ENCODE measurements at places on chromosomes 1 and 21.

GRCh38 chr1:222040121-222040805 is 298.4 kb upstream of the DUSP10 start:
- no peak for DNase-seq

DNA sequence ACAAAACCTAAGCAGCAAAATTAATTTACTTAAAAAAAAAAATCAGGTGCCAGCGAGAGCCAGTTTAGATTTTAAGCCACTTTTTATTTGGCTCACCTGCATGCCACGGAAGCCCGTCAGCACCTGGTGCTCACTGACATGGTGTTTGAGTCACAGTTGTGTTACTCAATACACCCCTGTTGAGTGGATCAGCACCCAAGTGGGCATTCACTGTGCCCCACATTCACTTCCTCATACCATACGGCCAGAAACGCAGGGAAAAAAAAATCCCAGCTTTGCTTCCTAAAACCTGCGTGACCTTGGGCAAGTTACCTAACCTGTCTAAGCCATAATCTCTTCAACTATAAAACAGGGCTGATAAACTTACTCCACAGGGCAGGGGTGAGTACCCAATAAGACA is 42.8 kb upstream of the SIM2 start:
- DNase-seq: no peak

- no peak for DNase-seq
Measured at GRCh38 chr1:33996281-33996680, 132.4 kb downstream of the HMGB4 start.

GRCh38 chr1:45607404-45608074 is 16.3 kb downstream of the CCDC17 start:
- no peak for DNase-seq

- no peak for DNase-seq
Measured at GRCh38 chr1:218874313-218874712, 299.4 kb upstream of the LYPLAL1 start.

DNA sequence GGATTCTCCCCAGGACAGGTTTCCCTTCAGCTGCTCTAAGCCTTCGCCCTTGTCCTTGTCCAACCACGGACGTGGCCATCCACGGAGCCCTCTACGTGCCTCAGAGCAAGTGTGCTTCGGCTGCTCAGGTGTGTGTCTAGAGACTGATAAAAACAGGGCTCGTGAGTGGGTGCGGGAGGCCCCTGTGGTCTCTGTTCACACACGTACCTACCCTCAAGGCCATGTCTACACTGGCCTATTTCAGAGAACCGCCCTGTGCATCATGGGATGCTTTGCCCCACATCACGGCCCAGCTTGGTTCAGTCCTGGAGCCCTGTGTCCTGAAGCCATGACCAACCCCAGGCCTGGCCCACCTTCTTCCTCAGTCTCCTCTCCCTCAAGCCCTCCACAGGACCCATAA is 24.6 kb upstream of the RUNX3 start:
- no peak for DNase-seq

- DNase-seq: no peak
Measured at GRCh38 chr1:233547726-233548125, 66.2 kb upstream of the KCNK1 start.

- DNase-seq: no peak
Measured at GRCh38 chr1:33387625-33388024, 43.3 kb downstream of the PHC2 start.

- no peak for DNase-seq
Measured at GRCh38 chr1:70790232-70790923, 257.2 kb downstream of the PTGER3 start.

DNA sequence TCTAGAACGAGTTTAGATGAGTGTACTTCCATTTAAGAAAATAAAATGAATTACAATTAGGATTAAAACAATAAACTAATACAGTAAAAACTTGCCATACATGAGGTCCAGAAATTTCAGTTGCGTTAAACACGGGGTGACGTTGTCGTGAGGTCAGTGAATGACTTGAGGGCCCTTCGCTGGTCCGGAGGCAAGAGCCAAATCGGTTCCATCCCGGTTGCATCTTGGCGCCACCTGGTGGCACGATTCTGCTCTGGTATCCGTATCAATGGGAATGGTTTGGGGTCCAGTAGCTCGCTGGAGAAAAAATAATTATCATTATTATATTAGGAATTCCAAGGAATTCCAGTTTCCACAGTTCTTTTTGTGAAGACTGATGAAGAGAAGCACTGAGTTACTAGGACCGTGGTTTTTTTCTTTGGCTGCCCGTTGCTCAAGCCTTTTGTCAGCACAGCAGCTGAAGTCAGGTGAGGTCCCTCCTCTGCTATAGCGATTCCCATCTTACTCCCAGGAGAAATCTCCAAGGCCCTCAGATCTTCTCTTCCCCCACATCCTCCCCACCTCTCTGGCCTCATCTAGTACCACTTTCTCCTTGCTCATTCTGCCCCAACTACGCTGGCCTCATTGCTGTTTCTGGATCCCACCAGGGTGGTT is 161.4 kb downstream of the SLC35F3 start:
- DNase-seq: peak; percentile 63

GRCh38 chr1:169019419-169020058 is 87.0 kb upstream of the ATP1B1 start:
- no peak for DNase-seq

GRCh38 chr1:6912518-6912917 is 127.3 kb downstream of the CAMTA1 start:
- DNase-seq: no peak

DNA sequence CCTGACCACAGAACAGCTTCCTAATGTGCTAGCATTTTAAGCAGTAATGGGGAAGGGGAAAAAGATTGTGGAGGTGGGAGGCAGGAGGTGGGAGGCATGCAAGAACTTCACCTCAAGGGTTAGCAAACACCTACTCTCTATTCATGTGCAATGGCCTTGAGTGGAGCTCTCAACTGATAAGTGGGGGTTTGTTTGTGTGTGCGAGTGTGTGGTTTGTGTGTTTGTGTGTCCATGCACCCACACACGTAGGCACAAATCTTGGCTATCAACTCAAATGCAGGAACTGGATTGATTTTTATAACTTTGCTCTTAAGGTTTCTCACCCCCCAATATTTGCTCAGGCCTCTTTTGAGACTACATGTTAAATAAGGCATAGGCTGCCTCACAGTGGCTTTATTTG is 78.6 kb downstream of the SYT6 start:
- DNase-seq: no peak

DNA sequence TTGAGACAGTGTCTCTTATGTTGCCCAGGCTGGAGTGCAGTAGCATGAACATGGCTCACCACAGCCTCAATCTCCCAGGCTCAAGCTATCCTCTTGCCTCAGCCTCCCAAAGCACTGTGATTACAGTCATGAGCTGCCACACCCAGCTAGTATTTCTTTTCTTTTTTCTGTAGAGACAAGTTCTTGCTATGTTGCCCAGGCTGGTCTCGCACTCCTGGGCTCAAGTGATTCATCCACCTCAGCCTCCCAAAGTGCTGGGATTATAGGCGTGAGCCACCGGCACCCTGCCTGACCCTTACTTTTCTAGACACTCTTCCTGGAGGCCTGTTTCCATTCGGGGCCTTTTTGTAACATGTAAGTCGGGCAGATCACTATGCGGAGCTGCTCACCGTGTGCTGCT is 30.1 kb upstream of the SRP9 start:
- DNase-seq: no peak

- no peak for DNase-seq
Measured at GRCh38 chr1:211135342-211135950, 1.5 kb upstream of the KCNH1 start.

GRCh38 chr1:51216631-51217030 is 19.4 kb upstream of the RNF11 start:
- no peak for DNase-seq

- no peak for DNase-seq
Measured at GRCh38 chr1:60828944-60829343, 253.4 kb upstream of the NFIA start.

- no peak for DNase-seq
Measured at GRCh38 chr1:117662667-117663066, 56.8 kb downstream of the TENT5C start.

DNA sequence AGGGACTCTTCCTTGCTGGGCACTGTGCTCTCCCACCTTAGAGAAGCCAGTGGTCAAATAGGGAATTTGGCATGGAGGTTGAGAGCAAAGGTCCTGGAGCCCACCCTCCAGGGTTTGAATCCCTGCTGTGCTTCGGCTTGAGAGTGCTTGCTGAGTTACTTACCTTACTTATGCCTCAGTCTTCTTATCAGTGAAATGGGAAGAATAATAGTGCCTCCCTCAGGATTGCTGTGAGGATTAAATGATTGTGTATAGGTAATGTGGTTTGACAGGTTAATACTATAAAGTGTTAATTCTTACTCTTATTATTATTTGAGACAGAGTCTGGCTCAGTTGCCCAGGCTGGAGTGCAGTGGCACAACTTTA is 79.2 kb downstream of the HHAT start:
- no peak for DNase-seq

DNA sequence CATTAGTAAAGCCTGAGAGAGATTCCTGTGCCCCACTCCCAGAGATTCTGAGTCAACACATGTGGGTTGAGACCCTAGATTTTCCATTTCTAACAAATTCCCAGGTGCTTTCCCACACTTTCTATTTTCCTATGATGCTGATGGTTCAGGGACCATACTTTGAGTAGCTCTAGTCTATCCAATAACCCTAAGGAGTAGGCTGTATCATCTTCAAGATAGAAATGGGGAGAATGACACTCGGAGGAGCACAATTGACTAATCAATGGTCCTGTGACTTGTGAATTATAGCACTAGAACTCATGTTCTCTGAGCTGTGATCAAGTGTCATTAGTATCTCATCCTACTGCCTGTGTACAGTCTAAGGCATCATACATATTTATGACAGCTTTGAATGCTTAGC is 232.9 kb upstream of the B3GALT2 start:
- DNase-seq: no peak

GRCh38 chr21:18245464-18245967 is 883 bp downstream of the CHODL start:
- DNase-seq: no peak

GRCh38 chr1:216566641-216567205 is 143.5 kb upstream of the USH2A start:
- DNase-seq: no peak

- no peak for DNase-seq
Measured at GRCh38 chr1:197422993-197423392, 154.9 kb downstream of the CRB1 start.

GRCh38 chr1:86100401-86100800 is 56.2 kb downstream of the COL24A1 start:
- no peak for DNase-seq

DNA sequence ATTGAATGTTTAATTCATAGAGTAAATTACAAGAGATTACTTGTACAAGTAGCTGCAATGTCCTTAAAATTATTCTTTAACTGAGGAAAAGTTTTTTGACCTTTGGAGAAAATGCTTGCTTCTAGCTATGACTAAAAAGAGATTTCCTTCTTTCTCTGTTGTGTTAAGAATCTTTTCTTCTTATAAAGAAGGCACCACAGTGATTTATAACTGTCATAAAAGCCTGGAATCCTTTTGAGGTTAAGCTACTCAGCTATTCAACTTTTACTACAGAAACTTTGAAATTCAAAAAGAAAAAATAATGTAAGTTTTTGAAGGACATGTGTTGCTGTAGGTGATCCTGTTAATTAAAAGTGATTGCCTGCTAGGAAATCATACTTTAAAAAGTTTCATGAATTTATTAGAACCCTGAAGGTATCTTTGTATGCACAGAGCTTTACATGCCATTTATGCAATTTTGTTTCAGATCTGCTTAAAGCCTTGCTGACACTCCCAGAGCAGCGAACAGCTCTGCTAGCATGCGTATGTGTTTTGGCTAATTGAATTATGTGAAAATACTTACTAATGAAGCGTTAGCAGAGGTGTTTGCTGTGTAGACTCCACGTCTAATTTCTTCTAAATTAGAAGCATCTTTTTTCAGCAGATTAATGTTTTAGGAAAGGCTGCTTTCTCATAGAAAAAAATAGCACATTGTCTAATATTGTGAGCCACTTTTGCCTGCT is 94.7 kb upstream of the SMYD2 start:
- DNase-seq: no peak

DNA sequence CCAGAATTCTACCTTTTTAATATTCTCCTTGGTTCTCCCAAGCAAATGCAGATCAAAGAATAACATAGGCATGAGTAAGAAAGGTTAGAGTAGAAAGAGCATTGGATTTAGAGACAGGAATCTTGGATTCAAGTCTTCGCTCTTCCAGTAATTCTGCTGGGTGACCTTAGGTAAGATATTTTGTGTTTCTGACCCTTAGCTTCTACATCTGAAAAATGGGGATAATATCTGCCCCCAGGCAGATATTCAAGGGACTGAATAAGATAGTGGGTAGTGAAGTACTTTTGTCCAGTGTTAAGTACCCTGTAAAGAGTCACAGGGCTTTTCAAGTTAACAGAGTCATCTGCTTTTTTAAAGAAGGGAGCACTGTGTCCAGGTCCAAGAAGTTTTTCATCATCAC is 70.8 kb downstream of the KDM1A start:
- DNase-seq: no peak

All from stimulated activated CD4-positive, alpha-beta T cell treated with anti-CD3 and anti-CD28 coated beads, Interleukin-4, amount 100 ng/mL, for 48 hours (primary cell).